ENCODE measurements at places on chromosomes 16 and 17.

GRCh38 chr16:49858200-49859124 lies 2.5 kb upstream of the ZNF423 start:
- peak; percentile 5 for DNase-seq

DNA sequence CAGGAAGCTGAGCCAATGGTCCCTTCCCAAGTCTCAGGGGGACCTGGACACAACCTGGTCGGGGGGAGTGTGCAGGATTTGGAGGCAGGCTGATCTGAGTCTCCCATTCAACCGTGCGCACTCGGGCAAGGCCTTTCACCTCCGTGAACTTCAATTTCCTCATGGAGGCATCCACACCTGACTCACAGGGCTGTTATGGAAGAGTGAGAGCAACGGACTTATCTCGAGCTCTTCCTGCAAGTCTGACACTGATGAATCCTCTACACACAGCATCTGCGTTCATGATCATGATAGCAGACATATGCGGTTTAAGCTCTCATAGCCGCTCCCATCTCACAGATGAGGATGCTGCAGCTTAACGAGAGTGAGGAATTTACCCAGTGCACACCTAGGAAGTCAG lies 21.6 kb downstream of the TIMM22 start:
- no peak for DNase-seq

DNA sequence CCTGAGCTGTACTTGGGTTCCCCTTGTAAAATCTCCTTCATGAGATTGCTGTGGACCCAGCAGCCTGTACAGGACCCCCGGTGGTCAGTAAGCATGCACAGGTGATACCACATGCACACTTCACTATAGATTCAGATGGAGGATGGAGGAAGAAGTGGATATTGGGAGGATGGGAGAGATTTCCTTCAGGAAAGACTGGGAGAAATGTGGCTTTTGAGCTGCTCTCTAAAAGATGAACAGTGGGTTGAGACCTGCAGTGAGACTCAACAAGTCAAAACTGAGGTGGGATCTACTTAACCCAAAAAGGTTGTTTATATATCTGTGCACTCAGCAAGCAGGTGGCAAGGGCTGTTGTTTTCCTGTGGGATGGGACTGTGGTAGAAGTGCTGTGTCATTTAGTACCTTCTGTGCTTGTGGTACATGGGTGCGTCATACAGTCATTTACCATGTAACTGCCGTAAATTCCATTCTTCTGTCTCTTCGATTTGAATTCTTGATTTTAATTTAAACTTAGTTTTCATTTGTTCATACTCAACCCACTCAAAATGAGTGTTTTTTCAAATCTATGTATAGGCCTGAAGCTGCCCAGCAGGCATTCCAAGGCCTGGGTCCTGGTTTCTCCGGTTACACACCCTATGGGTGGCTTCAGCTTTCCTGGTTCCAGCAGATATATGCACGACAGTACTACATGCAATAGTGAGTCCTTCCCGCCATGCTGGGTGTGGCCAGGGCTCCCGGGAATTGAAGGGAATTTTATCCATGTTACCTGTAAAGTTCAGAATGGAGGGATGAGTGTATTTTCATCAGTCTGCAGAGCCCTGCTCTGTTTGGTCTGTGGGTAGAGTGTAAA lies 6.9 kb downstream of the HERPUD1 start:
- DNase-seq, result no peak

DNA sequence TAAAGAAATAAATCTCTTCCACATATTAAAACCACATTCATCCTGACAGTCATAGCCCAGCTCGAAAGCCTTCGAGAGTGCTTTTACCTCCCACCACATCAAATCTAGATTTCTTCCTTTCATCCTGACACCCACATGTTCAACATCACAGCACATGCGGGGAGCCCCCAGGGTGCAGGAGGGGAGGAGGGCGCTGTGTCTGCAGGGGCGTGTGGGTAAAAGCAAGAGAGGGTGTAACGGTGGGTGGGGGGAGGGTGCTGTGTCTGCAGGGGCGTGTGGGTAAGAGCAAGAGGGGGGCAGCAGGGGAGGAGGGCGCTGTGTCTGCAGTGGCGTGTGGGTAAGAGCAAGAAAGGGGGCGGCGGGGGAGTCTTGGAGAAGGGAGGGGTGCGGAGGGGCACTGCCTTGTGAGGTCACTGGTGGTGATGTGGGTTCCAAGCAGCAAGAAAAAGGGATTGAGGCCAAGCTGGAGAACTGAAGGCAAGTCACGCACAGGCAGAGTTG lies 34.7 kb downstream of the ADCY9 start:
- no peak for DNase-seq

DNA sequence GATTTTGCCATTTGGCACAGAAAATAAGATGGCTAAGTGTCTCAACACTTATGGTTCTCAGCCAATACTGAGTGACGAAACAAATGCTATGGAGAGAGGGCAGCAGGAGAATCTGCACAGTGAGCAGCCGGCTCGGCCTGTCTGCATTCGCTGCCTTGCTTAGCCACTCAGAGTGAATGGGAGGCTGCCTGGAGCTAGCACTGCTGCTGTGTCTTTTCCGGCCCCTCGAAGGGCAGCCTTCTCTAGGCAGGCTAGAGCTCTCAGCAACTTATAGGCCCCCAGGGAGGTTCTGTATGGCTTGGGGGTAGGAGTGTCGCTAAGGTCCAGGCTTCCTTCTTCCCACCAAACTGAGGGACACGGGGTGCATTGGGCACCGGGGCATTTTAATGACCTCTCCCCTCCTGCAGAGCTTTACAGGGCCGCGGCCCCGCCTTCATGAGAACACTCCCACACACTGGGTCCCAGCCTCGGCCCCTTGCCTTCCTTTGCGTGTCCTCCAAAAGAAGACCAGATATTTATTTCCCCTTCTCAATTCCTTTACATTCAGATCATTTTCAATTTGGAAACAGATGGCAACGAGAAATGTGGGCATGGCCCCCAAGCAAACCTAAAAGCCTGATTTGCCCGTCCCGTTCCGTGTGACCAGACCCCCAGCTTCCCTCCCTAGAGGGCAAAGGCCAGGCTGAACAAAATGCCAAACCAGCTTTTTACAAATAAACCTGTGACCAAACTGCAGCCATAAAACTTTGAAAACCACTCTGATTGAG lies 670.9 kb downstream of the TOX3 start:
- no peak for DNase-seq

DNA sequence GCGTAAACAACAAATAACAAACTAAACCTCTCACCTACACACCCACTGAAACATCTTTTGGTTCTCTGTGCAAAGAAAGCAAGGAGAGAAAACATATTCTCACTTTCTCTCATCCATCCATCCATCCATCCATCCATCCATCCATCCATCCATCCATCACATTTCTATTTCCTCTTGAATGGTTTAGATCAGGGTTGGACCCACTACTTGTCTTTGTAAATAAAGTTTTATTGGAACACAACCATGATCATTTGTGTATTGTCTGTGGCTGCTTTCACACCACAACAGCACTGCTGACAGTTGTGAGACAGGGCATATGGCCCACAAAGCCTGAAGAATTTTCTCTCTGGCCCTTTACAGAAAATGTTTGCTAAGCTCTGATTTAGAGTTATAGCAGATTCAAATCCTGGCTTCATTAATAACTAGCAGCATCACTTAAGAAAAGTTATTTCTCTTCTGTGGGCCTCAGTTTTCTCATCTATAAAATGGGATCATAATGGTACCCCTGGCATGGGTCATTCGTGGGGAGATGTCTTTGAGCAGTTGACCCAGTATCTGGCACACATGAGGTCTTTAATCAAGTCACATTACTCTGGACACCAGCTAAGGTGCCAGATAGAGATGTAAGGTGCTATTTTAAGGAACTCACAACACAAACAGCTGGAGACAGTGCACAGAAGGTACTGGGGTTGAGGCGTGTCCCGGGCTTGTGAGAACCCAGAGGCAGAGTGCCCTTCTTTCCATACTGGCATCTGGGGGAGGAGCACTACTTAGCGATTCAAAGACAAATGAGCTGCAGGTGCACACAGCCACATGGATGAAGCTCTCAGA lies 146.3 kb downstream of the CMIP start:
- no peak for DNase-seq

- DNase-seq, result no peak
Measured at GRCh38 chr16:58088091-58088490, 41.1 kb downstream of the CFAP20 start.

- peak; percentile 20 for DNase-seq
Measured at GRCh38 chr17:1852327-1852726, 22.5 kb downstream of the RPA1 start.

GRCh38 chr17:76014925-76015261 lies 12.2 kb downstream of the EVPL start:
- no peak for DNase-seq

DNA sequence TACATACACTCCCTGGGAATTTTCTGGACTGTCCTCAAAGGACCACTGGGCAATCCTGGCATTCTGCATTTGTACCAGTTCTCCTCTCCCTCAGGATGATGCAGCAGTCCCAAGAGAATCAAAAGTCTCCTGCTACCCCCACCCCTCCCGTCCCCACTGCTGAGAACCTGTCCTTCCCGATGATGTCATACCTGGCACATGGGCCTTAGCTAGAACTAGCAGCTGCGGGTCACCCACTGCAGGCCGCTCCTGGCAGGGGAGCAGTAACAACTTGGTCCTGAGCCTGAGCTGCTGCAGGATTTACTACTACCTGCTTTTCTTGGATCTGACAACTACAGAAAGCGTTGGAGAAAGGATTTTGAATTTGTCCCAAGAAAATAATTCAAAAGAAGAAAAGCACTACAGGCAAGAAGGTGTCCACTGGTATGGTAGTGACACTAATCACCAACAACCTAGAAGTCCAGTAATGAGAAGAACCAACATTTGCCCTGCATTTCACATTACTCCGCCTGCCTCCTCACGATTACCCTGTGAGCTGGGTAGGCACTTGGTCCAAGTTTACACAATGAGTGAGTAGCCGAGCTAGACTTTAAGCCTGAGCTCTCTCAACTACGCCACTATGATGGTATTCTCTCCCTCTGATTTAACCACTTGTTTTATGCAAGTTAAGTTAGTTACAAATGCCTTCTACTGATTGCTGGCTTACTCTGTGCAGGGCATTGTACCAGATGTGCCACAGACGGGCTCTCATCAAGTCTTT lies 55.3 kb upstream of the ETV4 start:
- no peak for DNase-seq

- DNase-seq, result no peak
Measured at GRCh38 chr17:38693700-38694329, 11.3 kb upstream of the MLLT6 start.

- no peak for DNase-seq
Measured at GRCh38 chr17:44269535-44270240, 1.8 kb upstream of the SLC4A1 start.

GRCh38 chr16:1926271-1926670 lies 8.1 kb upstream of the HS3ST6 start:
- DNase-seq, result no peak

DNA sequence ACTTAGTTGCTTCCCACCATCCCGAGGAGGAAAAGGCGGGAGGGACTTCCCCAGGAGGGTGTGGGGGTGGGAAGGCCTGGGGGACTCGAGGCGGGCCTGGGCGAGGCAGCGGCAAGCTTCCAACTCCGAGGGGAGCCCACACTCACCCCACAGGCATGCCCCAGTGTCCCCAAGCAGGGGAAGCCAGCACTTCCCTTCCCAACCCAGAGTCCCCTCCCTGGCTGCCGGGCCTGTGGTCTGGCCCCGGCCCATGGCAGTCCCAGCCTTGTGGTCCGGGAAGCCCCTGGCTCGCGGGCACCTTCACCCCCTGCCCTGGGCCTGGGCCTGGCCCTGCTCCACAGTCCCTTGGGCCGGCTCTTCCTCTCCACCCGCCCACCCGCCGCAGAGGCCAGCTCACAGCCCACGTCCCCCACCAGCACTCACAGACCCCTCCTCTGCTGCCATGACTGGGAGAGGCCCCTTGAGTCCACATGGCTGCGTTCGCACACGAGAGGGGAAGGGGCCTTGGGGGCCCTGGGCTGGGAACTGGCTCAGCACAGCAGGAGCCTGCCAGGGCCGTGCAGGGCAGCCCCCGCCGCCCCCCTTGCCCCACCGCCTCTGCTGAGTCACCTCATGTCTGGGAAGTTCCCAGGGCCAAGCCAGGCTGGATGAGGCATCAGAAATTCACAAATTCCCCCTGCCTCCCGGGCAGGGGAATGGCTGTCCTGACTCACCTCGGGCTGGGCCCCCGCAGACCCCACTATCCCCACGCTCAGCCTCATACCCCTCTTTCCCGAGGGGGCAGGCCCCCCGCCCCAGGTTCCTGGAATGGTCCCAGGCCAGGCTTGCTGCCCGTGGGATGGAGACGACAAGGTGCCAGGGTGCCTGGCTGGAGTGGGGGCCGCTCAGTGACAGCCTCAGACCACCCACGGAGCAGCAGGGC lies 27.8 kb downstream of the BAHCC1 start:
- peak; percentile 88 for DNase-seq

DNA sequence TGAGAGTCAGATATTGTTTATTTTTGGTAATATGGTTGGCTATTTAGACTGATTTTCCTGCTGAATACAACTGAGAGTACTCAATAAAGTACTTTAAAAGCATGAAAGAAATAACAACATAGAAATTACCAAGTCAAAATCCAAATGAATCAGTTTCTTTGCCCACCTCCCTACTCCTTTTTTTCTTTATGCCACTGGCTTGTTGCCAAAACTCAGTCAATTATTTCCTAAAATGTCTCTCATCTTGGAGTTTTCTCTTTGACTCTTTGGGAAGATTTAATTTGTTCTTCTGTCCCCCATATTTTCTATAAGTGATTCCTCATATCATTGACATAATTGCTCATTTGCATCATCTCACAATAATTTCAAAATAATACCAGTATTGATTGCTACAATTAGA lies 2.6 kb upstream of the OMG start:
- no peak for DNase-seq

DNA sequence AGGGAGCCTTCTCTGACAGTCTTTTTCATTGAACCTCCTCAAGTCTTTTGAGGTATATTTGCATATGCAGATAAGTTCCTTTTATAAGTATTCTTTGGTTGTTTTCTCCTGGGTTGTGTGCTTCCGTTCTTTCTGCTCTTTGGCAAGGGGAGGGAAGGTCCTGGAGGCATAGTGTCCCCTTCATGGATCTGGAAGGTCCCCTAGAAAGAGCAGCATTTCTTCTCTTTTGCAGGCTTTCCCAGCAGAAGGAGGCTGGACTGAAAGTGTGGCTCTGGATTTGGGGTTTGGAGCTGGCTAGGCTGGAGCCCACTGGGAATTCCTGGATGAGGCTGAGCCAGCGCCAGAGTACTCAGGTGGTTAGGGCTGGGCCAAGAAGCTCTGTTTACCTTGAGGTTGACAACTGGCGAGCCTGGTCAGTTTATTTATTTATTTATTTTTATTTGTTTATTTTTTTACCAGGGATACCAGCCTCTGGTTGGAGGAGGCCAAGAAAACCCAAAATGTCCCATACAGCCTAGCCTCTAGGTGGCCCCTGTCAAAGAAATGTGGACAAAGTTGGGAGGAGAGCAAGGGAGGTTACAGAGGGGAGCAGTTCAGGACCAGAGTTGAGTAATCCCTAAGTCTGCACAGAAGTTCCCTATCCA lies 5.4 kb upstream of the TOP2A start:
- no peak for DNase-seq
